ENCODE measurements at places on chromosomes 12 and 14. TPM values are rescaled to one million over a fixed set of nuclear protein-coding genes. Genes with fewer than 3 reads are reported as not detected.

The VRTN gene
- not detected for total RNA-seq

The PPFIA2 gene
- not detected for total RNA-seq

The NUDT14 gene
- 9.1 TPM for total RNA-seq

- H3K36me3 ChIP-seq, result peaks cover 9% of the 10 kb centered on the region
- DNase-seq, result no peak
- no peak overlapping the region for H3K27ac ChIP-seq
- no peaks in the 10 kb centered on the region for H3K4me1 ChIP-seq
Measured at GRCh38 chr12:46493834-46494181, 121.2 kb upstream of the SLC38A2 start.

GRCh38 chr14:74133833-74134481 lies 49.2 kb downstream of the LIN52 start:
- H3K36me3 ChIP-seq, result no peaks in the 10 kb centered on the region
- DNase-seq, result no peak
- no peak overlapping the region for H3K27ac ChIP-seq

The CHD8 gene
- 104 TPM for total RNA-seq

The PROX2 gene
- not detected for total RNA-seq

GRCh38 chr12:59007620-59008019 lies 87.3 kb upstream of the LRIG3 start:
- no peak overlapping the region for H3K4me3 ChIP-seq
- H3K36me3 ChIP-seq, result no peaks in the 10 kb centered on the region

DNA sequence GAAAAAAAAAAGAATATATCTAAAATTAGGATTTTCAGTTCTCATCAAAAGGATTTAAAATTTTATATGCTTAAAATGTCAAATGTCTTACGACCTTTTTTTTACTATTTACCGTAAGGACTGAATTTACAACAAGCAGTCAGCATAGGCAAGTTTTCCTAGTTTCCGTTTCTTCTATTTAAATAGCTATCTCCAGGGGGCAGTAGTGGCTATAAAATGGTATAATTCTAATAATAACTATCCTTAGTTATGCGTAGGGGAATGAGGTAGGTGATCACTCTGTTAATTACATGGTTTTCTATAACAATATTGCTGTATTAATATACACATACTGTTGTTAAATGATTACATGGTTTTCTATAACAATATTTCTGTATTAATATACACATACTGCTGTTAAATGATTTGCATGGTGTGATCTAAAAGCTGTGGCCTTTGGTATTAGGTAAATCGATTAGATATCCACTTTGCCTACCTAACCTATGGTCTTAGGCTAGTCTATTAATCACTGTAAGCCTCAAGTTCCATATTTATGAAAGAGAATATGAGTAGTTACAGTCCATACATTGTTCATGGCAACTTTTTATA lies 217.7 kb upstream of the PDZRN4 start:
- H3K4me3 ChIP-seq, result no peak overlapping the region
- H3K4me1 ChIP-seq, result no peaks in the 10 kb centered on the region
- DNase-seq, result no peak
- H3K27ac ChIP-seq, result no peak overlapping the region

- peaks cover 6% of the 10 kb centered on the region for H3K4me1 ChIP-seq
- peaks cover 48% of the 10 kb centered on the region for H3K27me3 ChIP-seq
- no peaks in the 10 kb centered on the region for H3K36me3 ChIP-seq
- peak overlapping the region; percentile 64 for H3K4me3 ChIP-seq
- no peak for DNase-seq
- no peak overlapping the region for H3K27ac ChIP-seq
Measured at GRCh38 chr12:32895688-32896431, 717 bp downstream of the PKP2 start.

- no peaks in the 10 kb centered on the region for H3K4me1 ChIP-seq
- DNase-seq, result no peak
- no peaks in the 10 kb centered on the region for H3K36me3 ChIP-seq
- no peak overlapping the region for H3K4me3 ChIP-seq
Measured at GRCh38 chr12:132215299-132215989, 71.2 kb downstream of the NOC4L start.

DNA sequence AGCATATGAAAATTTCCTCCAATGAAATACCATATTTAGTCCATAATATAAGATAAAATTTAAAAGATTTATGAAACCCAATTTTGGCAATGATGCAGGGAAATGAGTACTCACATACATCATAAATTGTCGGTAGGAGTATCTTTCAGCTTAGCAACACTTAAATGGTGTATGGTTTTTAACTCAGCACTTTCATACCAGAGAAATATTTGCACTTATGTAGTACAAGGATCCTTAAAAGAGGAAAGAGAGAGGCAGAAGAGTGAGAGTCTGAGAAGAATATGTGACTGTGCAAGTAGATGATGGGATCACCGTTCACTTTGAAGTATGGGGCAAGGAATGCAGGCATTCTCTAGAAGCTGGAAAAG lies 379.3 kb upstream of the DCN start:
- peaks cover 16% of the 10 kb centered on the region for H3K4me1 ChIP-seq
- no peak overlapping the region for H3K4me3 ChIP-seq

- peaks cover 5% of the 10 kb centered on the region for H3K4me1 ChIP-seq
- no peaks in the 10 kb centered on the region for H3K36me3 ChIP-seq
- peaks cover 7% of the 10 kb centered on the region for H3K27me3 ChIP-seq
- no peak for DNase-seq
Measured at GRCh38 chr12:14842315-14842714, 1.0 kb downstream of the ART4 start.

DNA sequence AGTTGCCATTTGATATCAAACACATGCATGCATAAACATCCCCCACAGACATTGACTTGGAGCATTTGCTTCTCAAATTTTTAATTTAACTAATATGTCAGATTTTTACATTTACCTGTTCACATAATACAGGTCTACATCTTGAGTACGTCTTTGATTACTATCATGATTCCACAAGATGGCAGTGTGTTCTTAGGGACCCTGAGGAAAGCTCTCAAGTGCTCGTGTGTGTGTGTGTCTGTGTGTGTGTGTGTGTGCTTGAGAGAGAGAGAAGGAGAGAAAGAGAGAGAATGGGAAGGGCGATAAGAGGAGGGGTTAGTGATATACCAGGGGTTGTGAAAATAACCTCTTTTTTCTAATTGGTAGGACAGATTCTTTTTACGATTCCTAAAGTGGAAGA lies 167.1 kb upstream of the OR4E1 start:
- peak overlapping the region; percentile 57 for H3K4me3 ChIP-seq
- peaks cover 36% of the 10 kb centered on the region for H3K27me3 ChIP-seq
- H3K4me1 ChIP-seq, result peaks cover 2% of the 10 kb centered on the region

GRCh38 chr12:84842406-84843013 lies 70.1 kb downstream of the SLC6A15 start:
- H3K36me3 ChIP-seq, result no peaks in the 10 kb centered on the region
- no peak overlapping the region for H3K27ac ChIP-seq

DNA sequence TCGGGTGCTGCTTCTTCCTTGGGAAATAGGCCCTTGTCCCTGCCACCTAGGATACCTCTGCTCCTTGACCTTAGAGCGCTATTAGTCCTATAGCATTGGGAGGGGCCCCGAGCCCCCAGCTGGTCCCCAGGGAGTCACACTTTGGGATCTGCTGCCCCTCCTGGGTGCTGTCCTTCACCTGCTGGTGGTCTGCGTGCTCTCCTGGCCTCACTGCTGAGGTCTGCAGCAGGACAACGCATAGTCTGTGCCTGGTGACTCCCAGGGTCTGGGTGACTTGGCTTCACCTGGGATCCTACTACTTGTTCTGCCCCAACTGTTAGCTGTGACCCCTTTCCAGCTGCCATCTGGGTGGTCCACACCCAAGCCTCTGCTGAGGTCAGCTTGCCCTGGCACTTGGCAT lies 8.8 kb downstream of the TCL1B start:
- H3K27me3 ChIP-seq, result peaks cover 22% of the 10 kb centered on the region
- H3K4me1 ChIP-seq, result peaks cover 5% of the 10 kb centered on the region
- no peak overlapping the region for H3K27ac ChIP-seq
- DNase-seq, result no peak

DNA sequence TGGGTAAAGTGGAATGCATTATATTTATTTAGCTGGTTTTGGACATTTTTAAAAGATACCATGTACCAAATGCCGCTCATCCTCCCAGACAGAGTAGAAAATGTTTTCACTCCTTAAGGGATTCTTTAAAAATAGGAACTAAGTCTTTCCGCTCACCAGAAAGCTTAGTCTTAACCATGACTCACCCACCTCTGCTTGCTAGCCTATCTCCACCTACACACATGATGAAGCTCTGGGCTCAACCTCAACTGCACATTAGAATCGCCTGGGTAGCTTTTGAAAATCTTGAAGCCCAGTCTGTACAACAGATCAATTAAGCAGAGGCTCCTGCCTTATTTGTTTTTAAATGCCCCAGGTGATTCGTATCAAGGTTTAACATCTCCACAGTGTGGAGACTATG lies 260.5 kb downstream of the NEDD1 start:
- no peak overlapping the region for H3K4me3 ChIP-seq
- no peaks in the 10 kb centered on the region for H3K4me1 ChIP-seq
- no peaks in the 10 kb centered on the region for H3K36me3 ChIP-seq
- no peak for DNase-seq

The FSCB gene
- total RNA-seq, result not detected

The PTPRR gene
- not detected for total RNA-seq

DNA sequence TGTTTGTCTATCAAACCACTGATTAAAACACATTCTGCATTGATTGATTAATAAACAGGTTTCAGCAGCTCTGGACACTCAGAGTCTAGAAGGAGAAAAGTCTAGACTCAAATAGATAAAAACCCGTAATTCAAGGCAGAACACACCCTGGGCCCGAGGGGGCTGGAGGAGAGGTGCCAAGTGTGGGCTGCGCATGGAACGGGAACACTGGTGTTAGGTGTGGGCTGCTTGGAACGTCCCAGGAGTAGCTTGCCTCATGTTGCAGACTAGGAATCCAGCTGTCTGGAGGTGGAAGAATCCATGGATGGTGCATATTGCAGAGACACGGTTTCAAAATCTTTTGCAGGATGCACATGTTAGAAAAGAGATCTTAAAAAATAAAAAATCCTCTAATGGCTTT lies 223.0 kb downstream of the APAF1 start:
- no peak overlapping the region for H3K27ac ChIP-seq
- no peak for DNase-seq
- H3K4me1 ChIP-seq, result peaks cover 4% of the 10 kb centered on the region
- H3K27me3 ChIP-seq, result peaks cover 13% of the 10 kb centered on the region
- H3K4me3 ChIP-seq, result no peak overlapping the region
- H3K36me3 ChIP-seq, result no peaks in the 10 kb centered on the region

GRCh38 chr14:61355892-61356325 lies 34.5 kb downstream of the PRKCH start:
- no peaks in the 10 kb centered on the region for H3K27me3 ChIP-seq
- peak overlapping the region; percentile 75 for H3K27ac ChIP-seq
- peaks cover 80% of the 10 kb centered on the region for H3K4me1 ChIP-seq
- peak overlapping the region; percentile 77 for H3K4me3 ChIP-seq
- peaks cover 45% of the 10 kb centered on the region for H3K36me3 ChIP-seq

The KRT71 gene
- total RNA-seq, result not detected

DNA sequence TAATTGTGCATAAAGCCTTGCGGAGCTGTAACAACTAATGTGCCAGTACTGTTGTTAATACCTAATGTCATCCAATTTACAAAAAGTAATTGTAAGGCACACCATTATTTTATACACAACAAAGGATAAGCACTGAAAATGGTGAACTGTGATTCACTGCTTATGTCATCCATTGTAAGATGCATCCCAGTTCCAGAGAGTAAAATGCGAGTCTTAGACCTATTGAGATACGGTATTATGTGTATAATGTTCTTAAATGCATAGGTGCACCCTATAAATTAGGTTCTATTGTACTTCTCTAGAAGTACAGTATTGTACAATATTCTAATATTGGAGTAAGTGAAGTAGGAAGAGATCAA lies 406 bp downstream of the PARP2 start:
- H3K4me3 ChIP-seq, result peak overlapping the region; percentile 99
- peaks cover 18% of the 10 kb centered on the region for H3K4me1 ChIP-seq
- peaks cover 26% of the 10 kb centered on the region for H3K36me3 ChIP-seq
- DNase-seq, result no peak
- H3K27me3 ChIP-seq, result peaks cover 2% of the 10 kb centered on the region

The TSHR gene
- not detected for total RNA-seq

DNA sequence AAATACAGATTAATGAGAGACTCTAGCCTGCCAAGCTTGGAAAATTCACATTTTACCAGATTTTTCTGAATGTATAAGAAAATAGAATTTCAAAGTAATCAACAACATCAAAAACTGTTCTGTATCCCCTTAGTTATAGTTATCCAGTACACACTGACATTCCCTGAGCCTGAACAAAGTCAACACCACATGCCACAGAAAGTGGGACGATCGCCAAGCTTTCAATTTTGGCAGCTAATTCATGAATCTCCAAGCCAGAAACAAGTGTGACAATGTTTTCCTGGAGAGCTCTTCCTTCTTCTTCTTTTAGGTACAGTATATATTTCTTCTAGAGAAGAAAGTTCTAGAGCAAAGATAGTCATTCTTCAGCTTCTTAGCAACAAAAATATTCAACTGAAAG lies 290.2 kb downstream of the PRKD1 start:
- no peak overlapping the region for H3K27ac ChIP-seq
- H3K27me3 ChIP-seq, result no peaks in the 10 kb centered on the region

The IFNG gene
- 279 TPM for total RNA-seq

The SNW1 gene
- 121 TPM for total RNA-seq

The ST8SIA1 gene
- 0.28 TPM for total RNA-seq

GRCh38 chr14:103456167-103456835 lies 66.3 kb downstream of the CKB start:
- no peak overlapping the region for H3K27ac ChIP-seq
- peaks cover 12% of the 10 kb centered on the region for H3K4me1 ChIP-seq
- H3K4me3 ChIP-seq, result no peak overlapping the region

DNA sequence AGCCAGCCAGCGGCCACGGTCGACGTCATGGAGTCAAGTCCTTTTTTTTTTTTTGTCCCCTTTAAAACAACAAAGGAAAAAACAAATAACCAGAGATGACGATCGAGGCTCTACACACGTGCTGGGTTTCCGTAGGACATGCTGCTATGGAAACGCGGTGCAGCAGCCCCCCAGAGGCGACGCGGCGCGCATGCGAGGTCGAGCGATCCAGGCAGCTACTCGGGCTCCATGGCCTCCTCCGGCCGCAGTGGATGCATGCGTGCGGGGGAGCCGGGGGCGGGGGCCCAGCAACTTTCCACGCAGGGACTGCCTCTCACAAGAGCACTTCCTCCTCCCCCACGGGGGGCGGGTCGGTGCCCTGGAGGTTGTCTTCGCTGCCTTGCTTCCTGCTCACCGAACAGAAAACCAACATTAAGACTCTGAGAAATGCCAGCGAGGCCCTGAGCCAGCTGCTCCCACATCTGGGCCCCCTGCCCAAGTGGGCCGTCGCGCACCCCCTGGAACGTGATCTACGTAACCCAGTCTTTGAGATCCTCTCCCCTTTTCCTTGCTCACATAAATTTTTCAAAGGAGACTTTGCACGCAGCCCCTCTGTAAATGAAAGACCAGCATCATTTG lies 30.7 kb downstream of the P2RX4 start:
- peak overlapping the region; percentile 67 for H3K4me3 ChIP-seq
- H3K27ac ChIP-seq, result peak overlapping the region; percentile 76
- no peaks in the 10 kb centered on the region for H3K27me3 ChIP-seq
- H3K4me1 ChIP-seq, result peaks cover 34% of the 10 kb centered on the region
- DNase-seq, result peak; percentile 95
- peaks cover 46% of the 10 kb centered on the region for H3K36me3 ChIP-seq

The SLC10A1 gene
- total RNA-seq, result not detected

The MYO1H gene
- not detected for total RNA-seq

The ABCB9 gene
- 4.1 TPM for total RNA-seq
